ENCODE measurements at places on chromosomes 1 and 21.

DNA sequence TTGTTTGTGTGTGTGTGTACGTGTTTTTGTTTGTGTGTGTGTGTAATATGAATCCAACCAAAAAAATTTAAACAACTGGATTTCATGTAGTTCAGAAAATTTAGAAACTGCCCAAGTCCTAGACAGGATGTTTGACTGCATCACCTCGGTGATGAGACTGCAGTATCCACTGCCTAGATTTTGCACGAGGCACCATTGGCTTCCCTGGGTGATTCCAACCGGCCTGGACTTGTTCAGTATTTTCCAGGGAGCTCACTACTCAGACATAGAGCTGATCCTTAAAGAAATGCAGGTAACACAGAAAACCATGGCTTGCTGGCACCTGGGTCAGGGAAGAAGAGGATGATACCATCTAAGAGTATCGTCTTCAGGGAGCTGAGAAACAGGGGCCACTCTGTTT, 18.2 kb upstream of the KCNK2 start:
- no peak for DNase-seq

GRCh38 chr1:165857046-165857801, 29.8 kb downstream of the UCK2 start:
- DNase-seq, result no peak

- DNase-seq, result no peak
Measured at GRCh38 chr1:204709021-204709420, 23.5 kb upstream of the LRRN2 start.

- peak; percentile 83 for DNase-seq
Measured at GRCh38 chr1:194339471-194339870, 1153.1 kb upstream of the B3GALT2 start.

GRCh38 chr1:4762146-4762545, 107.7 kb downstream of the AJAP1 start:
- DNase-seq, result no peak
